NCI-H460 (cell line): ENCODE measurements at places on chromosomes 2 and 18. TPM values are rescaled to one million over a fixed set of nuclear protein-coding genes. Genes with fewer than 3 reads are reported as not detected.

DNA sequence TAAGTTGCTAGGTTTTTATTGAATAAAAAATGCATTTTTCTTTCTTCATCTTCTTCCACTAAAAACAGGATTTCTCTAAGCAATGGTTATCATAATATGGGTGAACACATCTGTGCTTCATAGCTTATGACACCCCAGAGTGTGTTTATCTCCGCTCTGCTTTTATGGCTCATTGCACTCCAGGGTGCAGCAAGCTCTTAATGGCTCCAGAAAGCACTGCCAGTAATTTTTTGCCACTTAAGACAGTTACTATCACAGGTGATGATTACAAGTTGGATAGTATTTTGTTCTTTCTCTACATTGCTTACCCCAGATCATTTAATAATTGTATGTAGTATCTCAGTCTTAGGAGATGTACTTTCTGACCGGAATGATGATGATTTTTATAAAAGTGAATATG is 239.3 kb upstream of the CDH20 start:
- no peak for DNase-seq

The HOXD4 gene
- total RNA-seq = not detected in 2 replicates

GRCh38 chr18:45896452-45896851 is 70.7 kb downstream of the EPG5 start:
- no peak for DNase-seq

The EFHD1 gene
- 0.10 TPM in 1 of 2 replicates, not detected in the other for total RNA-seq

The PIEZO2 gene
- not detected in 2 replicates for total RNA-seq
